Head of caudate nucleus (tissue), 42 donors: ENCODE measurements at places on chromosomes 1 and 21.

GRCh38 chr21:37231249-37231645, 35.9 kb downstream of the VPS26C start:
- DNase-seq, result no peak

GRCh38 chr1:77584884-77585283, 97.6 kb downstream of the ZZZ3 start:
- DNase-seq, result no peak

DNA sequence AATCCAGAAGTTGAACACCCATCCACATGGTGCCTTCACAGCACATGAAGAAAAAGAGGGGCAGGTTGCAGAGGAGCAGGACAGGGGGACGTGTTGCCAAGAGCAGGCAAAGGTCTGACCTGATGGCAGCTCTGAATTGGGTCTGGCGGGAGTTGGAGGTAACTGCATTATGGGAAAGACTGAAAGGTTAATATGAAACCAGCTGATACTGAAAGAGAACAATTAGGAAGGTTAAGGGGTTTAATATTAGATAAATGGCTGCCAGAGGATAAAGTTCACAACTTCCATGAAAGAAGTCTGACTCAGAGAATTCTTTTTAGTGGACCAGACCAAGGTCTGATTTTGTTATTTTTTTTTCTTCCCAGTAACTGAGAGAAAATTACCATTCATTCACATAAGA, 76.1 kb downstream of the CD58 start:
- DNase-seq, result no peak

DNA sequence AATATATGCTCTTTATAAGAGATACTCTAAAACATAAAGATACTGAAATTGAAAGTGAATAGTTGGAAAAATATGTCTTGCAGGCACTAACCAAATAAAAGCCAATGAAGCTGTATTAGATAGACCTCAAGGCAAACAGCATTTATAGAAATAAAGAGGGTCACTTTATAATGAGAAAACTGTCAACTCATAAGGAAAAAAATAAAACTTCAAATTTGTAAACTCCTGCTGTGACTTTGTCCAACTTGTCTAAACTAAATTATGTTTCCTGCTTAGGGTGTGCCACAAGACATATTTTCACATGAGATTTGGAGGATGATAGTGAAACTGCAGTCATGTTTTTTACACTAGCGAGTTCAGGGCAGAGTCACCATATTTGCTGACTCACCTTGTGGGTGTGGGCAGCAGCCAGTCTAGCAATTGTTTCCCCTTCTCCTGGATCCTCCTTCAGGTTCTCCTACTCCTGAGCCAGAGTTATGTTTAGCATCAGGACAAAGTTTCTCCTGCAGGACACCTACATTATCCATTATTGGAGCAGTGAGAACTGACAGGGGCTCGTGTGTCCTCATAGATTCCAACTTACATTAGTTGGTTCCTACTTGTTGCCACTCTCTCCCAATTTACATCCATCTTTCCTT, 43.8 kb downstream of the CD53 start:
- DNase-seq, result no peak

DNA sequence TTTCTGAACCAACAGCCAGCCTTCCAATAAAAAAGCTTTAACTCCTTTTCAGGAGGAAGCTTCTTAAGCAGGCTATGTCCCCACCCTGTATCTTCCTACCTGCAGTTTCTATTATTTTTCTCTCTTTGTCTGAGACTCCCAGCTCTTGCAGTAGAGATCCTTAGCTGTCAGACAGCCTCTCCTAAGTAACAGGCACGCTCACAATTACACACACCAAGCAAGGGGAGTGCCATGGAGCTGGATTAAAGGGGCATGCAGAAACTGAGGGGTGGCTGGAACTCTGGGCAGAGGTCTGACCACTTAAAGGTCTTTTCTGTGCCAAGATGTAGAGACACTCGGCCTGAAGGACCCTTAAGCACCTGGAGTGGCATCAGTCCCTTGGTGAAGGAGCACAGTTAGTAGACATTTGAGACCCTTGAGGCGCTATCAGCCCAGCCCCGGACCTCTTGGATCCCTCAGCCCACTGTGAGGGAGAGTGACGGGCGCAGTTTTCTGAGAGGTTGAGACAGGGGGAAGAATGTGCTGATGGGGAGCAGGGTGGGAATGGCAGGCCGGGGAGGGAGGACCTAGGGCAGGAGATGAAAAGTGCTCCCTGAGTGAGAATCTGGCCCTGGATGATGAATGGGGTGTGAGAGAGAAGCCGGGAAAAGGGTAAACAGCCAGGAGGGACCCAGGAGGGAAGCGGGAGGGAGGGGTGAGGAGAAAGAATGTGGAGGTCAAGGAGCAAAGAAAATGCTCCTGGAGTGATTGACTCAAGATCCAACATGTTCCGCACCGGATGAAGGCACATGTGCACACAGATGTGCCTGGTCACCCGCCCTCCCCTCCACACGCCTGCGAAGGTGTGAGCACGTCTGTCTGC, 13.3 kb downstream of the PLXNA2 start:
- DNase-seq, result no peak

- DNase-seq, result no peak
Observed at GRCh38 chr1:8825985-8826481, 8.6 kb upstream of the RERE start.

DNA sequence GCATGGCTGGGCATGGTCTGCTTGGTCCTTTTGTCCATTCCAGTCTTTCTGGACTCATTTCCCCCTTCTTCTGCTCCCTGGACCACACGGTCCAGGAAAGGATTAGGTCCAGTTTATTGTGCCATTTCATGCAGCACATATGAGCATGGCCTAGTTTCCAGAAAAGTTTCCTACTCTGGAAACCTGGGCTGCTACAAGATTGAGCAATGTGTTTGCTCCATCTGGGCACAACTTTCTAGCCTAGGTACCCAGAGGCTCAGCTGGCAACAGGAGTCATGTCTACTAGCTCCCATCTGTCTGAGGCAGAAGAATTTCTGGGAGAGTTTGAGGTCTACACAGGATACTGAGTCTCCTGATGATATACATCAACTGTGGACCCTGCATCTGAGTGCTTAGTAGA, 14.8 kb downstream of the FMOD start:
- no peak for DNase-seq

DNA sequence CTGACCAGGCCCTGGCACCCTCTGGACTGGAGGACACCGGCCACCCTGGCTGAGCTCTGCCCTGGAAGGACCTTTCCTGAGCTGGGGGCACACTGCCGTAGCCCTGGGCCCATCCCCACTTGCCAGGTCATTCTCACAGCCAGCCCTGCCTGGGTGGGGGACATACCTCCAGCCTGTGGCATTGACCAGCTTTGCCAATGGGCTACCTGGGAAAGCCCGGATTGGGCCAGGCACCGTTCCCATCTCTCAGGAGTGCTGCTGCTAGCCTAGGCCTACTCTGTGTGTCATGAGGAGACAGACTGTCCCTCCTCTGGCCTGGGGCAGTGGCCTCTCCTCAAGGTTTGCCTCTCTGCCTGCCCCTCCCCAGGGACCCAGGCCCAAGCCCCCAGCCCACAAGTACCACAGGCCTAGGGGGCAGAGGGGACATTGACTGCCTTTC, 40.0 kb downstream of the COQ8A start:
- DNase-seq, result no peak

GRCh38 chr1:113784104-113784779, 25.0 kb upstream of the PHTF1 start:
- no peak for DNase-seq

DNA sequence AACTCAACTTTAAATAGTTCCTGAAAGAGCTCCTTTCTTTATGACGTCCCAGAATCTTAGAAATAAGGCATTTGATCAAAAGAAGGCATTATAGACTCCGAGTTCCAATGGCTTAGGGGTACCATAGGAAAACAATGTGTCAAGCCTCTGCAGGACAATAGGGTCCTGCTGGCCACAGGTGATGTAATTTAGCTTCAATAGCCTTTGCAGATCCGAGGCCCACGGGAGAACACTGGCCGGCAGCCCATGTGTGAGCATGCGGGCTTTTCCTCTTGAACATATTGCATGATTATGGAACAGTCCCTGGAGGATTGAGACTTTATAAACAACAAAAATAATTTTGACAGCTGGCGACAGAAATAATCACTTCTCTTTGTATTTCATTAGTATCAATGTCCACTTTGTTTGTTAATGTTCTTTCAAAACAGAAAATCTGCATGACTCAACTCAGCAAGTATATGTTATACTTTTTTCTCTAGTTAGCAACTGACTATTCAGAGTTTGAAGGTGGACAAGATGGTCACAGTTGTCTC, 49.0 kb upstream of the NR5A2 start:
- DNase-seq, result no peak

DNA sequence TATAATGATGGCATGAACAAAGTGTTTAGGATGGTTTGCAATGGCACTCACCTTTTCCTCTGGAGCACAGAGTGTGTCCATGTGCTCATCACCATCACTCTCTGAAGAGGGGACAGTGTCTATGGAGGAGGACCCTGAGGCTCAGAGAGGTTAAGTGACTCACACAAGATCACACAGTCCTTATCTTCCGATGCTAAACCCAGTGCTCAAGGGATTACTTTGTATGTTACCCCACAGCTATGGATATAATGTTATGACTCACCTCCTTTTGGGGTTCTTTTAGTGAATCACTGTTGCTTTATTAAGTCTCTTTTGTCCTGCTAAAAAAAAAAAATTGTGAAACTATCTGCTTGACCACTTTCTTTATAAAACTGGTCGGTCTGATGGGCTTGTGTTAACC, 67.6 kb downstream of the TENT5C start:
- no peak for DNase-seq
